ENCODE measurements at places on chromosomes 16 and 17.

GRCh38 chr16:12988071-12988470, 86.7 kb downstream of the SHISA9 start:
- DNase-seq, result no peak

DNA sequence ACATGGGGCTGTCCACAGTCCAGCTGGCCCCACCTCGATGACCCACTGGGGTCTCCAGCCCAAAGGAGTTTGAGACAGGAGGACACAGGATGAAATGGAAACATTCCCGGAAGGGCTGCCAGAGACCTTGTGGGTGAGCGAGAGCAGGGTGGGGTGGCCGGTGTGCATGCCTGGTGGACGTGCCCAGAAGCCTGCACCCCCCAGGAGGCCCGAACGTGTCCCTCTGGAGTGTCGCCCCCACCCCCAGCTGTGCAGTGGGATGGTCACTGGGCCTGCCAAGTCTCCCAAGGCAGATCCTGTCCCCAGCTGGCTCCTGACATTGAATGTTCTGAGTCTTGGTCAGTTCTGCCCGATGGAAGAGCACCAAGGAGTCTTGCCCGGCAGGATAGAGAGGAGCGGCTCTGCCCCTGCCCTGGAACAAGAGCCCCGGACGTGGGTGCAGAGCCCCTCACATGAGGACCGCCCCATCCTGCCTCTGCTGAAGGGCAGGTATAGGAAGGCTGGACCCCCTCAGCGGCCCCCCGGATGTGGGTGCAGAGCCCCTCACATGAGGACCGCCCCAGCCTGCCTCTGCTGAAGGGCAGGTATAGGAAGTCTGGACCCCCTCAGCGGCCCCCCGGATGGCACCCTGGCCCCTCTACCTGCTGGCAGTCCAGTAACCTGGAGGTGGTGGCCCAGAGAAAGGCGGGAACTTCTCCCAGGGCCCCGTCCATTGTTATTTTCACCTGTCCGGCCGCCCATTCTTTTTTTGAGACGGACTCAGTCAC, 3.1 kb upstream of the CAPN15 start:
- no peak for DNase-seq

DNA sequence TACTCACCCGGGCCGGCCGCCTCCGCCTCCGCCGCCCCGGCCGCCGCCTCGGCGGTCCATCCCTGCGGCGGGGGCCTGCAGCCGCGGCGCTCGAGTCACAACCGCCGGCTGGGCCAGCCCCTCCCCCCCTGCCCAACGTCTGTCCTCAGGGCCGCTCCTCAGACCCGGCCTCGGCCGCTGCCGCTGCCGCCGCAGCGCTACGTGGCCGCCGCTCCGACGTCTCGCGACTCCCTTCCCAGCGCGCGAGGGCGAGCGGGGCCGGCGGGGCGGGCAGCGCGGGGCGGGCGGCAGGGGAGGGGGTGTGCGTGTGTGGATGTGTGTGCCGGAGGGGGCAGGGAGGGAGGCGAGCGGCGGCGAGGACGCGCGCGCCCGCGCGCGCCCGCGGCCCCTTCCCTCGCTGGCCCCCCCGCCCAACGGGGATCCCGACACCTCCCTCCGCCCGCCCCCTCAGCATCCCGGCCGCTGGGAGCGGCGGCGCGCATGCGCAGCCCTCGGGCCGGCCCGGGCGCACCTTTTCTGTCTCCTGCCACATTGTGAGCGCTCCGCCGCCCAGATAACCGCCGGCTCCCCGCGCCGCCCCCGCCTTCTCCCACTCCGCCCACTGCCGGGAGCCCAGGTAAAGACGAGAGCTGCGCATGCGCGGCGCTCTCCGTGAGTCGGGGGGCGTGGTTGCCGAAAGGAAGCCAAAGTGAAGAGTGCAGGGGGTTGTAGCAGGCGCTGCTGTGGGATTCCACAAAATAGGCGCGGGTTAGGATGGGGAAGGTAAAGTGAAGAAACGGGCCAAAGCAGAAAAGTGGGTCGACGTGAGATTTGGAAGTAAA, at the start of gene ZNF652:
Gene ZNF652, minus strand, starts transcription at position 349 of the 821 bp plus-strand sequence. CDS start 44,525 bp downstream, outside the sequence.
- DNase-seq, result peak; percentile 94

DNA sequence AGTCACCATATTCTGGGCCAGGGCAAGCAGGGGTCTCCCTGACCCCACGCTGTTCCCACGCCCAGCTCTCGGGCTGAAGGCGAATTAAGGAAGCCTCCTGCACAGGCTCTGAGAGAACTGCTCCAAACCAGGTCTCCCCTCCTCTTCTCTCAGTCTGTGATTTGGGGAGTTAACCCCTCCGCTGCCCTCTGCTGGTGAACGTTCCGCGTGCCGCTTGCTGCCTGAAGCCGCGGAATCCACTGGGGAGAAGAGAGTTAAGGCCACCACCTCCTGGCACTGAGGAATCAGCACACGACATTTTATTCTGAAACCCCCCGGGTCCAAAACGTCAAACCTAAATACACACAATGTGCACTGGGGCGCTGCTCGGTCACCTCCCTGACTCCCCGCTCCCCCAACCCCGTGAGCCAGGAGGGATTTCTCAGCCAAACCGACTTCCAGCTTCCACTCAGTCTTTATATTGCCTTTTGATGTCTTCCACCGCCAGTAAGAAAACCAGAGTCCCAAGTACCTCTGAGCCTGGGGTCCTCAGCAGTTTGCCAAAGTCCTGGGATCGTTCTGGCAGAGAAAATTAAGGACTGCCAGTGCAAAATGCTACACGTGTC, 54.4 kb upstream of the RCVRN start:
- DNase-seq, result peak; percentile 40

DNA sequence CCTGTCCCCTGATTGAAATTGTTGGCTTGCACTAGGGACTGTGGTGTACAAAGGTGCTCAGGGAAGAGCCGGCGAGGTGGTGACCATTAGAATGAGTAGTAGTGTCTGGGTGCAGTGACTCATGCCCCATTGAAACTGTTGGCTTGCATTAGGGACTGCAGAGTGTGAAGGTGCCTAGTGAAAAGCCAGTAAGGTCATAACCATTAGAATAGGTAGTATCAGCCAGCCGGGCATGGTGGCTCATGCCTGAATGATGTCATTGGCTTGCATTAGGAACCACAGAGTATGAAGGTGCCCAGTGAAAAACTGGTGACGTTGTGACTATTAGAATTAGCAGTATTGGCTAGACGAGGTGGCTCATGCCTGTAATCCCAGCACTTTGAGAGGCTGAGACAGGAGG, 78.9 kb downstream of the ABCC6 start:
- no peak for DNase-seq

DNA sequence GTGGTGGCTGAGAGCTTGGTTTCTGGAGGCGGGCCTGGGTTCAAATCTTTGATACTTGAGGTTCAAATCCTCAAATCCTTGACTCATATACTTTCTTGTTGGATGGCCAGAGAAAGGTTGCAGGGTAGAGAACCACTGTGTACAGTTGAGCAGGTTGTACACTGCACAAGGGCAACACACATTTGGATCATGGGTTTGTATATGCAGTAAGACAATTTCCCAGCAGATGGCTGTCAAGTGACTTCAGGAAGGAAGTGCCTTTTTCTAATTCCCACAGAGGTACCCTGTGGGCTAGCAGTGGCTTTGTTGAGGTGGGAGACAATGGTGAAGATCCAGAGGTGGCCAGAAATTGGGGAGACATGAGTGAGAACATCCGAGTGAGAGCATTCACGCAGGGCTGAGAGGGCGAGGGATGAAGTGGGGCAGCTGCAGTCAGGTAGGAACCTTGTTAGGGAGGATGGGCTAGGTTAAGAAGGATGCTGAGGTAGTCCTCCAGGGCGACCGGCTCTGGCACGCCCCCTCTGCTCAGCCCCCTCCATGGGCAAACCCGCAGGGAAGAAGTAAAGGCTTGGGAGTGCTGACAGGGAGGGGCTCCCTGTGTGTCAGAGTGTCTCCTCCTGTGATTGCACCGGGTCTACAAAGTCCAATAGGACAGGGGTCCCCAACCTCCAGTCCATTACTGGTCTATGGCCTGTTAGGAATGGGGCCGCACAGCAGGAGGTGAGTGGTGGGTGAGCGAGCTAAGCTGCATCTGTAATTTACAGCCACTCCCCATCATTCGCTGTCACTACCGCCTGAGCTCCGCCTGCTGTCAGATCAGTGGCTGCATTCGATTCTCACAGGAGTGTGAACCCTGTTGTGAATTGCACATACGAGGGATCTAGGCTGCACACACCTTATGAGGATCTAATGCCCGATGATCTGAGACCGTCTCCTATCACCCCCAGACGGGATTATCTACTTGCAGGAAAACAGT, 2.7 kb downstream of the C16orf89 start:
- DNase-seq, result no peak

DNA sequence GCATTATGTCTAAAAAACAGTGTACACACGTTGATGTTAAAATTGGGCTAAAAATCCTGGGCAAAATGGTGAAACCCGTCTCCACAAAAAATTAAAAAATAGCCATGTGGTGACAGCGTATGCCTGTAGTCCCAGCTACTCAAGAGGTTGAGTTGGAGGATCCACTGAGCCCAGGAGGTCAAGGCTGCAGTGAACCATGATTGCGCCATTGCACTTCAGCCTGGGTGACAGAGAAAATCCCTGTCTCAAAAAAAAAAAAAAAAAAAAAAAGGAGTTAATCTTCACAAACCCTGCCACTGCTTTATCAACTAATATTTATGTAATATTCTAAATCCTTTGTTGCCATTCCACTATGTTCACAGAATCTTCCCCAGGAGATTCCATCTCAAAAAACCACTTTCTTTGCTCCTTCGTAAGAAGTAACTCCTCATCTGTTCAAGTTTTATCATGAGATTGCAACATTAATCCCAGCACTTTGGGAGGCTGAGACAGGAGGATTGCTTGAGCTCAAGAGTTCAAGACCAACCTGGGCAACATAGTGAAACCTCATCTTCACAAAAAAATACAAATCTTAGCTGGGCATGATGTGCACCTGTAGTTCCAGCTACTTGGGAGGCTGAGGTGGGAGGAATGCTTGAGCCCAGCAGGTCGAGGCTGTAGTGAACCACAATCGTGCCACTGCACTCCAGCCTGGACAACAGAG, 1.9 kb upstream of the C16orf87 start:
- no peak for DNase-seq

DNA sequence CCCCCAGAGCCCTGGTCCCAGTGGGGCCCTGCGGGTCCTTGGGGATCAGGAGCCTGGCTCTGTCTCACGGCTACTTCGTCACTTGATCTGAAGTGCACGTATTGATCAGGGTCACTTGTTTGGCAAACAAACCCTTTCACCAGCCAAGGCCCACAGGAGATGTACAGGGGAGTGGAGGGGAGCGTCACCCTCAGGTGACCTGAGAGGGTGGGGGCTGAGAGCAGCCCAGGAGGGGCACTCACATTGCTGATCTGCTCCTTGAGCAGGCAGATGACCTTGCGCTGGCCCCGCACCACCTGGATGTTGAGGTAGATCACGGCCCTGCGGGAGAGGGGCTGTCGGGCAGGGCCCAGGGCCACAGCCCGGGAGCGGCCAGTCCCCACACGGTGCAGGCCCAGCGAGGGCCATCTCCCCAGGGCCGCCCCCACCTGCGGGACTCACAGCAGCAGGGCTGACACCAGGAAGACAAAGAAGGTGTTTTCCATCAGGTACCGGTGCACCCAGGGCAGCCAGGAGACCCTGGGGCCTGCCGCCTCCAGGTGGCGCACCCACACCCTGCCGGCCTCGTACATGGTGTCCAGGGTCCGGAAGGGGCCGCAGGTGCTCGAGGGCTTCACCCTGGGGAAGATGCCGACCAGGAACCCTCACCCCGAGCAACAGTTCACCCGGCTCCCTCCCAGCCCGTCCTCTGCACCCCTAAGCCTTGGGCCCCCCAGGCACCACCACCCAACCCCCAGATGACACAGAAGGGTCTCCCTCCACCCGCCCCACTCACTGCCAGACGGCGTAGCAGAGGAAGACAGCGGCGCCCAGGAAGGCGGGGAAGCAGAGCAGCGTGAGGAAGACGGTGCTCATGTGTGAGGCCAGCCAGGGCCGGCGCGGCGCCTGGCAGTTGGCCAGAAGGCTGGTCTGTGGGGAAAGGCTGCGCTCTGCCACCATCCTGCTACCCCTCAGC, 11.3 kb downstream of the TMC6 start:
- DNase-seq, result no peak

DNA sequence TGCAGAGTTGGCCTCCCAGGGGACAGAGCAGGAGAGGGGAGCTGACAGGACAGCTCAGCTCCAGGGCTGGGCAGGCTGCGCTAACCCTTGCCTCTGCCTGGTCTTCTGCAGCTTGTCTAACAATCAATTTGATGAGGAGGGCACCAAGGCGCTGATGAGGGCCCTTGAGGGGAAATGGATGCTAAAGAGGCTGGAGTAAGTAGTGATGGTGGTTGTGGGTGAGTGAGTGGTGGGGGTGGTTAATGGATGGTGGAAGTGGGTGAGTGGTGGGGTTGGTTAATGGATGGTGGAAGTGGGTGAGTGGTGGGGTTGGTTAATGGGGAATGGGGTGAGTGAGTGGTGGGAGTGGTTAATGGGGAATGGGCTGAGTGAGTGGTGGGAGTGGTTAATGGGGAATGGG, 22.0 kb upstream of the CPNE2 start:
- DNase-seq, result no peak

DNA sequence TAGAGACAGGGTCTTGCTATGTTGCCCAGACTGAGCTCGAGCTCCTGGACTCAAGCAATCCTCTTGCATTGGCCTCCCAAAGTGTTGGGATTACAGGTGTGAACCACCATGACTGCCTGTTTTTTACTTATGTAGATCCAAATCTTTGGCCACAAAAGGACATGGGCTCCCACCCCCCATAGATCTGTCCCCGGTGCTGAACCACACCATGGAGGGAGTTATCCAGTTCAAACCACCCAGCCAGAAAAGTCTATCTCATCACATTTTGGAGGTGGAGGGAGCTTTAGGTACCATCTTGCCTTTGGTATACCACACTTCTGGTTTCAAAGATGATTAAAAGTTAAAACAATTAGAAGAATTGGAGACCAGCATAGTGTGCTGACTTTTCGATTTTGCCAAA, 26.2 kb downstream of the SHISA9 start:
- no peak for DNase-seq

DNA sequence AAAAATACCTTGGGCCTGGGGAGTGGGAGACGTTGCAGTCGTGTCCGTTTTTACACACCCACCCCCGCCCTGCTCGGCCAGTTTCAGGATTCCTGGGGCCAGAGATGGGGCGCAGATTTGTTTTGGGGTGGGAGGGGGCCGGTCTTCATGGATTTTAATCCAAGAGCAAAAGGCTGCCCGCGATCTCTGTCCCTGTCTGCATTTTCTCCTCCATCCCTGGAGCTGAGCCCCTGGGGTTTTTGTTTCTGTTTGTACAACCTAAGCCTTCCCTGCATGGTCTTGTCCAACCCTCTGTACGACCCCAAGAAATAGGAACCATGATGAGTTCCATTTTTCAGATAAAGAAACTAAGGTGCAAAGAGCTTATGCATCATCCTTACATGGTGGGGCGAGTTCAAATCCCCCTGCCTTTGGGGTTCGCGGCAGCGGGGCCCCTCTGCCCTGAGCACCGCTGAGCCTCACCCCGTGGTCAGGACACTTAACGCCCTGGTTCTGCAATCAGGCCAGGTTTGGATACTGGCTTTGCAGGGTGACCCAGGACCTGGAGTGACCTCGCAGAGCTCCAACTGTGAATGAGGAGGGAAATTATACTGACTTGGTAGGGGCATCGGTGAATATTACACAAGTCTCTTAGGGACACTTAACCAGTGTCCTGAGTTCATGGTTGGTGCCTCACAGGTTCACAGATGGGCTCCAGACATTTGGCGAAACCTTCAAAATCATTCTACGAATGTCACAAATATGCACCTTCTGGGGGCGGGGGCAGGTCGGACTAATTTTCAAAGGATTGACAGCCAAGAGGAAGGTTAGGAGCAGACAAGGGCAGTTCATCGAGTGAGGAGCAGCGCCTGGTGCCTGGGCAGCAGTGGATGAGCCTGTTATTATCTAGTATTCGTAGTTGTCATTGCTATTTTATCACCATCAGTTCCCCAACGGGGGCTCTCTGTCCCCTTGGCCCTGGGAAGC, 4.1 kb upstream of the FOXF1 start:
- DNase-seq, result no peak

- DNase-seq, result no peak
Measured at GRCh38 chr17:62178579-62178978, 113.5 kb upstream of the MED13 start.

GRCh38 chr16:28196387-28196987, 15.3 kb downstream of the XPO6 start:
- DNase-seq, result no peak

Measured in activated CD4-positive, alpha-beta T cell treated with anti-CD3 and anti-CD28 coated beads, Interleukin-2, Interleukin-4, amounts not matched to agents 100 ng/mL and 50 ng/mL, durations not matched to agents 16 hours and 8 hours (primary cell).